ENCODE measurements at places on chromosomes 7 and 10. TPM values are rescaled to one million over a fixed set of nuclear protein-coding genes. Genes with fewer than 3 reads are reported as not detected.
A peak's percentile ranks its signal among the peaks of the same experiment; 100 is the strongest.

CCDC136 gene
- total RNA-seq: 5.3 TPM

DNA sequence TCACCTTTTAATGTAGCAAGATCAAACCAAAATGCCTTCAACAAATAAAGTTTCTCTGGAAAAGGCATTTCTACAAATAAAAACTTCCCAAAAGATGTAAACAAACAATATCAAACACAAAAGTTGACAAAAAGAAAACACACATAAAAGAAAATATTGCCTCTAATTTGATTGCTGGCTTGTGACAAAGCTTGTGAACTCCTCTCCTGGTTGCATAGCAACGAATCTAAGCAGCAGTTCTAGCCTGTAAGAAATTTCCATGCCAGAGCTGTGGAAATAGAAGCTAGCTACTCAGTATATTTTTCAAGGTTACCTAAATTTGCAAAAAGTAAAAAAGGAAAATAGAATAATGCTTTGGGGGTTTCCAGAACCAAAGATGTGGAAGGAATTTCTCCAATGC, 173.9 kb upstream of the CDK1 start:
- H3K36me3 ChIP-seq: no peaks in the 10 kb centered on the region
- DNase-seq: no peak
- H3K27ac ChIP-seq: no peak overlapping the region
- no peaks in the 10 kb centered on the region for H3K27me3 ChIP-seq
- peaks cover 9% of the 10 kb centered on the region for H3K4me1 ChIP-seq

GDF10 gene
- total RNA-seq: not detected

DNA sequence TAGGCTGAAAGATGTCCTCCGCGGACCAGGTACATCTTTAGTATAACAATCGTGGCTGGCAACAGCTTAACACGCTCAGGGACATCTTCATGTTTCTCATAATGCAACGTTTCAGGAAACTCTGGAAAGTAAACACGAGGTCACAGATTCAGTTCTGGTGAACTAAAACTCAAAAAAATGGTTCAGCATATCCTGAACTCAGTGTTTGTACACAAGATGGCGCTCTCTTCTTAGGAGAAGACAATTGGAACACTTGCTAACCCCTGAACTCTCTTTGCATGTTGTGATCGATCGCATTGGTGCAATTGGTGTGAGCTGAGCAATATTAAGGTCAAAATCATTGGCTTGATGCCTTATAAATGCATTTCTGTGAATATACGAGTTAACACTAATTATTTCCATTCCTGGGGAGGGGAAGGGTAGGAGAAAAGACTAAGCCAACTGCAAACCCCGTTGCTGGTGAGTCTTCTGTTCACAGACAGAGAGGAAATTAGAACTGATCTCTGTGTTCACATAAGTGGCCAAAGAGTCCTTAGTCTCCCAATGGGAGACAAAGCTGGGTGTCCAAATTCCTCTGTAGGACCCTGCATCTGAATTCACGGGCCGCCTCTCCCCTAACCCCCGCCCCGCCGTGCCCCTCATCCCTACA, 52.6 kb upstream of the FAM180A start:
- H3K4me3 ChIP-seq: no peak overlapping the region
- no peak overlapping the region for H3K27ac ChIP-seq
- H3K27me3 ChIP-seq: peaks cover 3% of the 10 kb centered on the region
- DNase-seq: peak; percentile 19
- H3K36me3 ChIP-seq: no peaks in the 10 kb centered on the region
